Cortex of kidney (tissue), 1 donor: ENCODE measurements at places on chromosomes 3 and 15.

DNA sequence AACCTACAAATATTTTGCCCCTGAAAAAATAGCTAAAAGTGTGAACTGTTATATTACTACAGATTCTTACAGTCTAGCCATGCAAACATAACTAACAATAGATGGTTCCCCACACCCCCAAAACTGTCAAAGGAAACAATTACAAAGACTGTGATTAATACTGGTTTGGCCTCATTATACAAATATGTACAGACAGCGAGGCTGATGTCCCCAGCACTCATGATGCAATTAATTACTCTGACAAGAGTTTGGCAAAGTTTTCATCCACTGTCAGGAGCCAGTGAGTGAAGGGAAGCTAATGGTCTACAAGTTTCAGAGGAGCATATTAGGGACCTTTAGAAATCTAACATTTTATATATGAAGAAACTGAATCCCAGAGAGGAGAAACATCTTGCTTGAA, 61.0 kb downstream of the HMG20A start:
- no peak for DNase-seq

- DNase-seq: no peak
These were observed 253.6 kb downstream of the MAGI1 start for GRCh38 chr3:65785065-65785645.

DNA sequence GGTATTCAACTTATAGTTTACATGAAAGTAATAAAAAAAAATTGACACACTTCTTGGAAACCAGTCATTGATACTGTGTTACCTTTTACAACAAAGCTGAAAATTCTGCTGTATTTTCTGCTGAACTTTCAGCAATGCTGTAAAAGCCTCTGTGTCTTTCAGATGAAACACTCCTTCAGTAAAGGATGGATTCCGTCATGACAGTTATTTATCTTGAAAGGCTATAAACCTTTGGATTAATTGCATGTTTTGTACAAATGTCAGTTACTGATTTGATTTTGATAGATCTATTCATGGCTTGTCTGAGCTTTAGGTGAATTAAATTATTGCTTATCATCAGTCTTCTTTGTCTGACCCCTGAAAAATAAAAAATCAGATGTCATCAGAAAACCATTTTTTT, 355.1 kb downstream of the NAALADL2 start:
- DNase-seq: no peak

GRCh38 chr3:37223576-37223975, 49.2 kb upstream of the LRRFIP2 start:
- DNase-seq: no peak

DNA sequence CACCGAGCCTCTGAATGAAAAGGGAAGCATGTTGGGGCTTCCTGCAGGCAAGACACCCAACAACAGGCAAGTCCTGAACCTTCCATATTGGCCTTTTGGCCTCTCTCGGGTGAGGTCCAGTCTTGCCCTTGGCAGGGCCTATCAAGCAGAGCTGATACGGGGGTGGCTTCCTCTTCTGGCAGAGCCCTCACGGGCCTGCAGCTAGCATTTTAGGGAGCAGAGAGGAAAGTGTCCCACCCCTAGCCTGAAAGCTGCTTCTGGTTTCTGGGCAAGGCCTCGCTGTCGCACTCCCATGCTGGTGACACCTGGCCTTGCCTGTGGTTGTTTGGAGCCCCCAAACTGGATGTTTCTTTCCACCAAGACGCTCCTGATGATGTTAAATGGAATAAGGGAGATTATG, 31.8 kb upstream of the CTSH start:
- no peak for DNase-seq

- DNase-seq: no peak
These were observed 38.0 kb upstream of the DPH6 start for GRCh38 chr15:35583863-35584528.
